Stimulated activated CD4-positive, alpha-beta T cell treated with anti-CD3 and anti-CD28 coated beads, TNF-alpha, amount 100 ng/mL, for 4 hours (primary cell): ENCODE measurements at places on chromosomes 7 and 10.

GRCh38 chr10:111158595-111158994 is 81.8 kb downstream of the ADRA2A start:
- no peak for DNase-seq

GRCh38 chr7:92244808-92245486 is 767 bp downstream of the KRIT1 start:
- no peak for DNase-seq

DNA sequence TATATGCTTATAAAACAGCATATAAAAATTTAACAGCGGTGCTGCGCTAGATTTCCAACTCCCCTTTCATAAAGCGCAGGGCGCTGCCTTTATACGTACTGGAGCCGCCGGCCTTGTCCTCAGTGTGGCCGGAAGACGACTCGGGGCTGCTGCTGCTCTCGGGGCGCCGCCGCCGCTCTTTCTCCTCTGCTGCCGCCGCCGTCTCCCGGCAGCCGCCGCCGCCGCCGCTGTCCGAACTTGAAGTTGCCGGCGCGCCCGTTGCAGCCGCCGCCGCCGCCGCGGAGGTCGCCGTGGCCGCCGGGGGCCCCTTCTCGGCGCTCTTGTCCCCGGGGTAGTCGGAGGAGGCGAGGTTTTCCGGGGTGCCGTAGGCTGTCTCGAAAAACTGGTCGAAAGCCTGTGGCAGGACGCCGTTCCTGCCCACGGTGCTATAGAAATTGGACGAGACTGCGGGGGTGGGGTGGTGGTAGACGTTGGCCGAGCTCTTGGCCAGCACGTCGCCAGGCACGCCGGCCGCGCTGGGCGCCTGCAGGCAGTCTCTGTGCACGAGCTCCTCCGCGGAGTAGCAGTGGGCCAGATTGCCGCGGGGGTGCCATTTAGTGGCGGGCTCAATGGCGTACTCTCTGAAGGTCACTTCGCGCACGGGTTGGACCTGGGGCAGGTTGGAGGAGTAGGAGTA is 557 bp downstream of the HOXA11 start:
- DNase-seq: no peak

DNA sequence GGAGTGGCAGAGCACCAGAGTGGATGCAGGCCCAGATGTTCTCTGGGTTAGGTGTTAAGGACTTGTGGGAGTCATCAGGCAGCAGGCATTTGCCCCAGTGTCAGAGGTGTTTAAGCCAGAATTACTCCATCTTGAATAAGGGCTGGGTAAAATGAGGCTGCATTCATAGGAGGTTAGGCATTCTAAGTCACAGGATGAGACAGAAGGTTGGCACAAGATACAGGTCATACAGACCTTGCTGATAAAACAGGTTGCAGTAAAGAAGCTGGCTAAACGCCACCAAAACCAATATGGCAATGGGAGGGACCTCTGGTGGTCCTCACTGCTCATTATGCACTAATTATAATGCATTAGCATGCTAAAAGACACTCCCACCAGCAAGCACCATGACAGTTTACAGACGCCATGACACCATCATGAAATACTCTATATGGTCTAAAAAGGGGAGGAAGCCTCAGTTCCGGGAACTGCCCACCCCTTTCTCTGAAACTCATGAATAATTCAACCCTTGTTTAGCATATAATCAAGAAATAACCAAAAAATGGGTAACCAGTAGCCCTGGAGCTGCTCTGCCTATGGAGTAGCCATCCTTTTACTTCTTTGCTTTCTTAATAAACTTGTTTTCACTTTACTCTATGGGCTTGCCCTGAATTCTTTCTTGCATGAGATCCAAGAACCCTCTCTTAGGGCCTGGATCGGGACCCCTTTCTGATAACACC is 882 bp upstream of the LRRC61 start:
- peak; percentile 45 for DNase-seq

DNA sequence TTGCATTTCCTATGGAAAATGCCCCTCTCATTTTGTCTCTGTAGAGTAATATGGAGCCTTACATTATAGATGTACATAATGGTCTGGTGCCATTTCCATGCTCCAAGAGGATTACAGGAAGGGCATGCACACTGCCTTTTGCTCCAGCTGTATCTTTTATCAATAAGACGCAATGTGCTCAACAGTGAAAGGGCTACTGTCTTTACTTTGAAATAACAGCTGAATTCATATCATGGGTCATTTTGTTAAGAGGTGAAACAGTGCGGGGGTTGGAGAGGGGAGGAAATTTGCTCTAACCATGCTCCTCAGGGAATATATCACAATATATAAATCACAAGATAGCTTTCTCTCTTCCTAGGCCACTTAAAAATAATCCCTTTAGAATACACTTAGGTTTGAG is 77.7 kb downstream of the ICA1 start:
- DNase-seq: no peak

- no peak for DNase-seq
Measured at GRCh38 chr7:92061154-92061553, 73.1 kb downstream of the CYP51A1 start.

GRCh38 chr10:96325719-96326373 is 21.6 kb downstream of the DNTT start:
- no peak for DNase-seq

DNA sequence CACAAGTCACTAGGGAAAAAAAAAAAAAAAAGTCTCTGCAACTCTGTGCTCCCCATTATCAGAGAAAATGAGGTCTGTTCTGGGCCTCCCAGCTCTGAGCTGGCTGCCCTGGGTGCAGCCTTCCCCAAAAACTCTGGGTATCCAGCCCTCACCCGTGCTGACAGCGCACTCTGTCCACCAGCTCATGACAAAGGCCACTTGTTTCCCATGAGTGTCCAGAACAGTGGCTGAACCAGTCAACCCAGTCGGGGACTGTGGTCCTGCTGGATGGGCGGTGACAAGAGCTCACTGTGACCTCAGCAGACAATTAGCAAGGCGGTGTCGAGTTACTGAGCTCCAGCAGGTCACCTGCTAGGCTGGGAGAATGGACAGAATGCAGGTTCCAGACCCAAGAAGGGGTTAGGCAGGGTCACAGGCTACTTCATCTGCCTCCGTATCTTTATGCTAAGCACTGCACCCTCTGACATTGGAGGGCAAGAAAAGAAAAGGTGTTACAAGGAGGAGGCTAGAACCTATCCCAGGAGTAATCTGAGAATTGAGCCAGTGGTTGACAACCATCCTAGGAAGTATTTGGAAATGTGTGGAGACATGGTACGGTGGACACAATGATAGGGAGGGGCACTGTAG is 37.2 kb downstream of the DLG5 start:
- no peak for DNase-seq

DNA sequence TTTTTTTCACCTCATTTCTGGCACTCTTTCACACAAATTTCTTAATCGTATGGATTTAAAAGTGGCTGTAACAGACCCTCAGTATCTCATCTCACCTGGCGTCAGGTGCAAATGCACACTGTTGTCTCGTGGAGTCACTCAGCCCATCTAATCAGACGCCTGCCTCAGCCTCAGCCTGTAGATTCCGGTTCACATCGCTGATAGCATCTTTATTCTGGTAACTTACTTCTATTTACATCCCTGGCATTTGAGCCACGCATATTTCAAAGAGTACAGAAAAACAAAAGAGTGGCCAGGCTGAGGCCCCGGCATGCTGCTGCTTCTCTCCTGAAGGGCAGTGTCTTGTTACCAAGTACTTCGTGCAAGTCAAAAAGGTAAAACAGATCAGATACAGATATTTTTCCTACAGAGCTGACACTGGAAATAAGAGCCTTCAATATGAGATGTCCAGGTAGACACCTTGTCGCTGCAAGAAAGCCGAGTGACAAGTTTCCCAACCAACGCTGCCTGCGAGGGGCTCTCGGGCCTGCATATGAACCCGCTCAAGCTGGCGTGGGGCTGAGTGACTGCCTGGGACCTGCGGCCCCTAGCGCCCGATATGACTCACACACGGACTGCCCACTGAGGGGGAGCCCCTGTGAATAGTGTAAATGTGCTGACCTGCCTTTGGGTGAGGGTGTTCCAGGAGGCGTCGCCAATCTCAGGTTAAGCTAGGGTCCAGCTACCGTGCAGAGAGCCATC is 4.3 kb downstream of the VIPR2 start:
- no peak for DNase-seq

GRCh38 chr7:77665161-77665560 is 31.1 kb upstream of the RSBN1L start:
- DNase-seq: no peak

DNA sequence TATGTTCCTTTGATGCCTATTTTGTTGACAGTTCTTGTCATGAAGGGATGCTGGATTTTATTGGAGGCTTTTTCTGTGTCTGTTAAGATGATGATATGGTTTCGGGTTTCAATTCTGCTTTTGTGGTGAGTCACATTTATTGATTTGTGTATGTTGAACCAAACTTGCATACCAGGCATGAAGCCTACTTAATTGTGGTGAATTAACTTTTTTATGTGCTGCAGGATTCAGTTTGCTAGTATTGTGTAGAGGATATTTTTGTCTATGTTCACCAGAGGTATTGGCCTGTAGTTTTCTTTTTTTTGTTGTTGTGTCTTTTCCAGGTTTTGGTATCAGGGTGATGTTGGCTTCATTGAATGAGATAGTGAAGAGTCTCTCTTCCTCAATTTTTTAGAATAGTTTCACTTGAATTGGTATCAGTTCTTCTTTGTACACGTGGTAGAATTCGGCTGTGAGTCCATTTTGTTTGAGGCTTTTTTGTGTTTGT is 345.9 kb downstream of the KIF20B start:
- DNase-seq: no peak

GRCh38 chr7:71733107-71733870 is 601.3 kb downstream of the GALNT17 start:
- peak; percentile 10 for DNase-seq

GRCh38 chr7:108838198-108838597 is 268.5 kb downstream of the DNAJB9 start:
- no peak for DNase-seq

- DNase-seq: no peak
Measured at GRCh38 chr7:84218681-84219080, 24.1 kb upstream of the SEMA3A start.

DNA sequence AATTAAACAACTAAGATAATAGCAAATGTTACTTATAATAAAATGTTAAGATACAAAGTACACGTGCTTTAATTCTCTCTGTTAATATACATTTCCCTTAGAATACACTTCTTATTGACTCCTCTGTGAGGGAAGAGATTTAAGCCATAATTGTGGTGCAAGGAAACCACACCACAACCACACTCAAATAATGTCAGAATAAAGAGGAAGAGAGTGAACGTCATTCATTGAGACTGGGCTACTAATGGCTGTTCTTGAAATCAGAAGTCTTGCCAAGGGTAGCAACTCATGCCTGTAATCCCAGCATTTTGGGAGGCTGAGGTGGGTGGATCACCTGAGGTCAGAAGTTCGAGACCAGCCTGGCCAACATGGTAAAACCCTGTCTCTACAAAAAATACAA is 10.0 kb downstream of the FAM171A1 start:
- no peak for DNase-seq

DNA sequence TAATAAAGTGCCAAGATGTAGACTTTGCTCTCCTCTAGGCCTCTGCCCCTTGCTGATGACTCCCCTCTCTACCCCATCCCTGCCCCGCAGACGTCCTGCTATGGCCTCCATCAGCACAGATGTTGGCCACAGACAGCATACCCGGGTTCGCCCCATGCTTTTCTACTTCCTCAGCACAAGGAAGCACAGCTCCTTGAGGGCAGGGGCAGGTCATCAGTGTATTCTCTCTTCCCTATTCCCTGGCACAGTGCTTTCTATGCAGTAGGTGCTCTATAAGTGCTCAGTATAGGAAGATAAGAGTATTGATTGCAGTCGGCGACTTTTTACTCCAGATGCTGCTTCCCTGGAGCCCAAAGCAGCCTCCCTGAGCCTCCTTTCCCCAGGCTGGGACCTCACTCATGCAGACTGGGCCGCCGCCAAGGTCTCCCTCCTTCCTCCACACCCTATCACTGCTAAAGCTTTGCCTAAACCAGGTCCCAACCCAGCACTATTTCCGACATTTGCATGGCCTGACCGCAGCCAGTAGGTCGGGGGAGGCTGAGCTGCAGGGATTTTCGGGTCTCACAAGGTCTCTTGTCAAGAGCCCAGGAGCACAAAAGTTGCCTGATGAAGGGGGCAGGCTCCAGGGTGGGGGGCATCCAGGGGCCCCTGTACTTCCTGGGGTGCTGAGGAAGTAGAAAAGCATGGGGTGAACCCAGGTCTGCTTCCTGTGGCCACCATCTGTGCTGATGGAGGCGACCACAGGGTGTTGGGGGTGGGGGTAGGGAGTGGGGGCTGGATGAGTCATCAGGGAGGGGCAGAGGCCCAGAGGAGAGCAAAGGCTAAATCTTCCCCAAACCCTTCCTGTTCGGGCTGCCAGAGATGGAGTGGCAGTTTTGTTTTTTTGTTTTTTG is 8.0 kb downstream of the CALHM3 start:
- DNase-seq: peak; percentile 37

DNA sequence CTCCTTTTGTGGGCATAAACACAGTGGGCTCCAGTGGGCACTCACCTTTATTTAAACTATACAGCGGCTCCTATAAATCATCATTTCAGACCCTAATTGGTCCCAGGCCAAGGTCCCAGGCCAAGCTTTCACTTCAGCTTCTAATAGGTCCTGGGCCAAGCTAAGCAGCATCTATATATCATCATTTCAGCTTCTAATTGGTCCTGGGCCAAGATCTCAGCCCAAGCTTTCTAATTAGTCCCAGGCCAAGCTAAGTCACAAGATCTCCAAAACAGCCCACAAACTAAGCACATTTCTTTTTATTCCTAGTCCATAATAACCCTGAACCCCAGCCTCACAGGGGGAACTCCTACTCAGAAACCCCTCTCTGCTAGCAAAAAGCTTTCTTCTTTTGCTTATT is 47.1 kb downstream of the ZNF680 start:
- no peak for DNase-seq

- DNase-seq: no peak
Measured at GRCh38 chr10:79355420-79356017, 8.2 kb downstream of the PPIF start.

DNA sequence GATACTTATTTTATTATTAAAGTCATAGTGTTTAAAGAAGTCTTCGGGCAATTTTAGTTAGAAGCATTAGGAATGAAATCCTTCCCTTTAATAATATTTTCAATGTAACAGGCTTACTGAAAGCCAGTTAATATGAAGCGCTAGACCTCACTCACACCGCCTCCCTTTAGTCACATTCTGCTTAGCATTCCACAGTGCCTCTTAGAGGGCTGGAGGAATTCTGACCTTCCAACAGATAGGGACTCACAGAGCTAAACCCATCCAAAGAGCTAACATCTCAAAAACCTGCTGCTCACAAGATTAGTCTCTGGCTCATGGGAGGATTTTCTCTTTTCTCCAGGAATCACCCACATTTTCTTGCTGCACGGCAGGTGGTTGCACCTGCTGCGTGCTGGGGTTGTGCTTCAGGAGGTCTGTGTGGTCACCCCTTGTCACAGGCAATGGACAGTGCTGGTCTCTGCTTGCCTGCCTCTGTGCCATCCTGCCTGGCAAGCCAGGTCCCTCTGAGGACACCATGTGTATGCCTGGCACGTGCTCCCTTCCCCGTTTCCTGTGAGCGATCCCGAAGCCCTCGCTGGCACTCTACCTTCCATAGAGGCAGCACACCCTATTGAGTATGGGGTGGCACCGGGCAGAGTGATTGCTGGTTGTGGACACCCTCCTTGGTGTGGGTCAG is 91.8 kb downstream of the KLF6 start:
- DNase-seq: no peak
